AG10803 (cell line): ENCODE measurements at places on chromosomes 2 and 18.

DNA sequence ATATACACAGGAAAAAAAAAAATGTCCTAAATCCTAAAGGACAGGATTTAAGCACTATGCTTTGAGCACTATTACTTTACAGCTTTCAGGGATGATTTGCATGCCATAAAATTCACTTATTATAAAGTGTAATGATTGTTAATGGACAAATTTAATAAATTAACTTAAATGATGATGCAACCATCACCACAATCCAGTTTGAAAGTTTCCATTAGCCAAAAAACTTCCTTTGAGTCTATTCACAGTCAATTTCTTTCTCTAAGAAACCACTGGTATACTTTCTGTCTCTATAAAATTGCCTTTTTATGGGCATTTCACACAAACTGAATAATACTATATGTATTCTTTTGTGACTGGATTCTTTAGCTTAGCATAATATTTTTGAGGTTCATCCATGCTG is 111.1 kb upstream of the RIOK3 start:
- DNase-seq: no peak

DNA sequence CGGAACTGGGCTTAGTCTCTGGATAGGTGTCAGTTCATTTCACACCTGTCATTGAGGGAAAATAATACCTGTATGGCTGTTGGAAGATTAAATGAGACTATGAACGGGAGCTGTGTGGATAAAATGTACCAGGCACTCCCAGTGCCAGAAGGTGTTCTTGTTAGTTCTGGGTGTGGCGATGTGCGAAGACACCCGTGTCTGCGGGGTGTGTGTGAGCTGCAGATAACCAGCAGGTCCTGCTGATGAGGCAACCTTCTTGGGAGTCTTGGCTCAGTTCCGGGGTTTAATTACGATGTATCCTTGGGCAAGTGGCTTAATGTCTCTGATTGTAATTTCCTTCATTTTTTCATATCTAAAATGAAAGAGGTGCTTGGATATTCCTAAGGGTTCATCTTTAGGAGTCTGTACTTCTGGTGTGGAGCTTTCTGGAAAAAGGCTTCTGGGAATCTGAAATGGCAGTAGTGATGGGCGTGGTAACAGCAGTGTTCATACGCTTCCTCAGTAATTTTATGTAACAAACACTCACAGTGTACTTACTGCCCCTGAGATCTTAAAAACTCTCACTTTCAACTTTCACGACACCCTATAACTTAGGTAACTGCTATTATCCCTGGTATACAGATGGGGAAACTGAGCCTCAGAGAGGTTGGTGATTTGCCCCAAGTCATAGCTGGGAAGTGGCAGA is 35.0 kb downstream of the NEDD4L start:
- DNase-seq: no peak

DNA sequence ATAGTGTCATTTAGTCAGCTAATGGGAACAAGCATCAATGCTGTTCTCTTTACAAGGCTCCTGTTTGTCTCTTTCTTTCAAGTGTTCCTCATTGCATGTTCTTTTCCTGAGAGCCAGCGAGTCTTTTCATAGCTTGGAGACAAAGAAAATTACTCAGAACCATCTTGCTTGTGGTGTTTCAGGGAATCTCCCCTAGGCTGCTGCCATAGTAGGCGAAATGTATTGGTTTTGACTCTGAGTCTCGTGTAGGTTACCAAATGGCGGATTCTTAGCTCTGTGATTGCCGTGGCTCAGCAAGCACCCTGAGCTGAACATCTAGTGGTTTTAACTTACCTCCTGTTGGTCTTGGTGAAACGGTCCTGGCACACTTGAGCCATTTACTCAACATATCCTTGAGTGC is 68.7 kb downstream of the RHBDD1 start:
- DNase-seq: no peak

DNA sequence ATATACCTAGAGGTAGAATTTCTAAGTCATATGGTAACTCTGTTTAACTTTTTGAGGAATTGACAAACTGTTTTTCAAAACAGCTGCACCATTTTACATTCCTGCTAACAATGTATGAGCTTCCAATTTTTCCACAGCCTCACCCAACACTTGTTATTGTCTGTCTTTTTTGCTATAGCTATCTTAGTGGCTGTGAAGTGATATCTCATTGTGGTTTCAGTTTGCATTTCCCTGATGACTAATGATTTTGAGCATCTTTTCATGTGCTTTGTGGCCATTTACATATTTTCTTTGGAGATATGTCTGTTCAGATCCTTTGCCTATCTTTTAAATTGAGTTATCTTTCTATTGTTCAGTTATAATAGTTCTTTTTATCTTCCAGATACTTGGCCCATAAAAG is 273.8 kb downstream of the AGPS start:
- DNase-seq: no peak

DNA sequence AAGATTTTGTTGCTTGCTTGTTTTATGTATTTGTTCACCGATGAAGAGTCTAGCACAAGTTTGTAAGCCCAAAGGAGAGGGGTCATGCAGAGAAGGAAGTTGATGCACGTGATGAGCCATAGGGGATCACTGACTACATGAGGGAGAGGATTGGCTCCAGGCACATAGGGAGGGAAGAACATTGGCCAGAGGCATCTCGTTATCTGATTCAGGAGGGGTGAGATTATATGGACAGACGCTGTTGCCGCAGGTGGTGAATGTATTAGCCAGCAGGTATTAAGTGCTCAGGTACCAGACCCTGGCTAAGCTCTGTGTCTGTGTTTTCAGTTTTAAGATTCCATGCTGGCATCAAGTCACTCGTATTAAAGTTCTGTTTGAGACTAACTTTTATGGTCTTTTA is 91.8 kb upstream of the CHST9 start:
- DNase-seq: no peak

DNA sequence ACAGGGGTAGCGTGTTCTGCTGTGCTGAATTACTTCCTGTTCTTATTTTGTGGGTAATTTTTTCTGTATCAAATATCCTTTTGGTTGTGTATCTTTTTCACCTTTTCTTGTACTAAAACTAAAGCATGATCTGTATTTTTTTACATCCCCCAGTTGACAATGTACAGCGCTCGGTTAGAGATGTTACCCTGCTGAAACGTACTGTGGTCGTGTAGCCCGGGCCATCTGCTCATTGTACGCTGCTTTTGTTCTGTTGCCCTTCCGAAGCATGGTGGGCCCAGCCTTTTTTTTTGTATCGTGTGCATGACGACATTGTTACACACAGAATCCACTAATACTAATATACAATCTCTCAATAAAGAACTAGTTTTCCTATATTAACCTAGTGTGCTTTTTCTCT is 233.1 kb downstream of the HAUS1 start:
- no peak for DNase-seq

DNA sequence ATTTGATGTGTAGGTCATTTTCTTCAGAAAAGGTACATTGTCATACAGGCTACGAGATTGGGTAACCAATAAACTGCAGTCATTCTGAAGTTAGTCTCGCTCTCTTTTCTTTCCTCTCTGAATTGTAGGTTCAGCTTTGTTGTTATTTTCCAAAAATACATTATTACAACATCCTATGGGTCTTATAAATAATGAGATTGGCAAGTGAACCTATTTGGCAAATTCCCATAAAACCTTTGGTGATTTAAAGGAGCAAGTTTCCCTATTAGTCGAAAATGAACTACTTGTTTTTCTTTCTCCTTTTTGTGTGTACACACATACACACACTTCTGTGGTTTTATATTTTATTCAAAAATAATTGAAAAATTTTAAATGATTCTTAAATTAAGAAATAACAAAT is 67.0 kb downstream of the ARHGAP28 start:
- DNase-seq: no peak

DNA sequence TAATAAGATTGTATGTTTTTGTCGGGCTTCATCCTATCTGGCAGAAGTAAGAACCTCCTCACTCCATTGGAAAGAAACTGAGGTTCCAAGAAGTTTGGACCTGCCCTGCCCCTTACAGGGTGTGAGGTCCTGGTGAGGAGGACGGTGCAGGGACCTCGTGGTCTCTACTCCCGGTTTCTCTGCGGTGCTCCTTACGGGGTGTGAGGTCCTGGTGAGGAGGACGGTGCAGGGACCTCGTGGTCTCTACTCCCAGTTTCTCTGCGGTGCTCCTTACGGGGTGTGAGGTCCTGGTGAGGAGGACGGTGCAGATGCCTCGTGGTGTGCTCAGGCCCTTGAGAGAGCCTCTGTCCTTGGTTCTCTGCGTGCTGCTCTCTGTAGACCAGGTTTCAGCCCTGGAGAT is 5.2 kb downstream of the CTDP1 start:
- DNase-seq: no peak

- peak; percentile 34 for DNase-seq
Observed at GRCh38 chr18:8899000-8899399, 193.6 kb downstream of the MTCL1 start.

DNA sequence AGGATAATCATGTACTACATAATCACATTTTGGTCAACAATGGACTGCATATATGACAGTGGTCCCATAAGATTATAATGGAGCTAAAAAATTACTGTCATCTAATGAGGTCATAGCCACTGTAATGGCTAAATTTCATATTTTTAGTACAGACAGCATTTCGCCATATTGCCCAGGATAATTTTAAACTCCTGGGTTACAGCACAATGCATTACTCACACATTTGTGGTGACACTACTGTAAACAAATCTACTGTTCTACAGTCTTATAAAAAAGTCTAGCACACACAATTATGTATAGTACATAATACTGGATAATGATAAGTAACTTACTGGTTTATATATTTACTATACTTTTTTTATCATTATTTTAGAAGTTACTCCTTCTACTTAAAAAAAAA is 12.8 kb downstream of the EIF2AK2 start:
- peak; percentile 54 for DNase-seq

DNA sequence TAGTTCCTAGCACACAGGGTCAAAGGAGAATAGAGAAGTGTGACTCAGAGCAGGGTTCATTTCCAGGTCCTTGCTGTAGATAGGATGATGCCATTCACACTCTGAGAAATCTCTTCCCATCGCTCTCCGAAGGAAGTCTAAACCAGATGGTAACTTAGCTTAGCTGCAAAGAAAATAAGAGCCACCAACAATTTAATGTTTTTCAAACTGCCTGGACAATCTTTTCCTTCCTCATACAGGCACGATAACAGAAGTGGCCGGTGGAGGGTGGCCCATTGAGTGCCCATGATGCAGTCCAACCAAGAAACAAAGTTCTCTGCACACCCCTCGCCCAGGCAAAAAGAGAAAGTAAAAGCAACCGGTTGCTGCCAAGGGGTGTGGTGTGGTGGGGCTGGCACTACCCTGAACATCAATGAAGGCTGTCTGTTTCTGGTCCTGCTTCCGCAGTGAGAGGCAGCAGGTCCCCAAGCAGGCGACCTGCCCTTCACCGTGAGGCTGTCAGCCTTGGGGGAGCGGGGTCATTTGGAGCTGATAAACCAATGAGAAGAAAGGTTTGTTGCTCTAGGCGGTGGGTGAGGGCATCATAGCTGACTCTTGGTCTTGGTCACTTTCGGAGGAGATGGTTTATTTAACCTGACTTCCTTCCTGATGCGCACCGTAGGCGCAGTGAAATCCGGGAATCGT is 105.6 kb upstream of the CD302 start:
- peak; percentile 23 for DNase-seq

GRCh38 chr2:153005071-153005730 is 286.8 kb downstream of the ARL6IP6 start:
- DNase-seq: no peak

DNA sequence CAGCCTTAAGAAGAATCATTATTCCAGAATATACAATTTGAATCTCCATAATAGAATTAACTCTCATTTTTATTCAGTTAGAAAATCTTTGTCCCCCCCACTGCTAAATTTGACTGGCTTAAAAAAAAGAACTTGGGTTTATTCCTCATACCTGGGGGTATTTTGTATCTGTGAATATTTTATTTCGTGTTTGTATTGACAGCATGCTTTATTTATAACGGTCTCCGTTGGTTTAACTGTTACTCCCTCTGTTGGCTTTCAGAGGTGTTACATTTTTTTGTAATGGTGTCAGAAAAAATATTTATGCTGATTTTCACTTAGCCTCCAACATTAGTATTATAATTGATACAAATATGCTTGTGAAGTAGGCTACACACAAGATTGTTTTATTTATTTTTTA is 109.1 kb downstream of the HAUS1 start:
- no peak for DNase-seq

DNA sequence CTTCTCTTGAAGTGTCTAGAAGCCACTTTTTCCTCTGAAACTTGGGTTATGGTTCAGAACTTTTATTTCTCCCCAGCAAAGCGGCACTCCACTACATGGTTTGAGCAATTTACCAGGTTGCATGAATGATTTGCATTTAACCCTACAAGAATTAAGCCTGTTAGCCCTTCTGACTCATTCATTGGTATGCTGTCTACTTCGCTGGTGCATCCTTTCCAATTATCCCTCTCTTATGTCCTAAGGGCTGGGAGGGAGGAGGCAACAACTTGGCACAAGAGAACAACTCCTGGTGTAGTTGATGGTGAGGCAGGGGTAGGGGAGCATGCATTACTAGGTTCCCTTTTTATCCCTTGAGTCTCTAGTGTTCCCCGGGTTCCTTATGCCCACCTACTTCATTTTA is 293.4 kb upstream of the MEX3C start:
- no peak for DNase-seq

- DNase-seq: no peak
Observed at GRCh38 chr2:40102447-40102846, 323.4 kb upstream of the THUMPD2 start.

DNA sequence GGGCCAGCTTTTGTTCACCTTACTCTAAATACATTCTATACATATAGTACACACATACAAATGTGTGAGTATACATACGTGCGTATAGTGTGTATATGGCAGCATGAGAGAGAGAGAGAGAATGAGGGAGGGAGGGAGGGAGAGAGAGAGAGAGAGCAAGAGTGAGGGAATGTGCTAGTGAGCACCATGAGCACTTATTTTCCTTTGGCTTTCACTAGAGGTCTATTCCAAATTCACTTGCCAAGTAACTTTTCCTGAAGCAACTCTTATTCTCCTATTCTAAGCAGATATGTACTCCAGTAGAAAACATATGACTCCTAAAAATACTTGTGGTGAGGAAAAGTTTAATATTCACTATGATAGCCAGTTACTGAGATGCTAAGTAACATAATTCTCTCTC is 85.7 kb downstream of the COBLL1 start:
- DNase-seq: no peak

GRCh38 chr18:44452346-44452745 is 228.3 kb upstream of the SETBP1 start:
- peak; percentile 49 for DNase-seq

- DNase-seq: peak; percentile 83
Observed at GRCh38 chr18:70337139-70337972, 48.5 kb downstream of the SOCS6 start.

DNA sequence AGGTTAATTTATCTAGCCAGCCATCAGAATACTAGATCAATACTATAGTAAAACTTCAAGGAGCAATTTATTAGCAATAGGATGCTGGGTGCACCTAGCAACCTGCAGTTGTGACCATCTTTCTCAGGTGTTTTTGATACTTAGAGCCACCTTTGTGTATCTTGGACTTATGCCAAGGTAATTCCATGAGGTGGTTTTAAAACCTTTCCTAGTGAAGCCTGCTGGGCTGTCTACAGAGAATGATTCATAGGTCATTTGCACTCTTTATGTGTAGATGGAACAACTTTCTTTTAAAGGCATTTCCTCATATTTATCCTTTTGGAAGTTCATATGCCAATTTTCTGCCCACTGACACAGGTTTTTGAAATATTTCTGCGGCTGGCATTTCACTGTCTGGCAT is 1030.1 kb upstream of the POU3F3 start:
- DNase-seq: no peak

- DNase-seq: no peak
Observed at GRCh38 chr18:46385124-46385523, 271.9 kb downstream of the LOXHD1 start.
